ENCODE measurements at places on chromosomes 2 and 18. TPM values are rescaled to one million over a fixed set of nuclear protein-coding genes. Genes with fewer than 3 reads are reported as not detected.

GRCh38 chr2:15556311-15556930 lies 4.7 kb downstream of the NBAS start:
- DNase-seq: no peak
- H3K27me3 ChIP-seq: no peaks in the 10 kb centered on the region
- peaks cover 25% of the 10 kb centered on the region for H3K4me1 ChIP-seq
- H3K27ac ChIP-seq: no peak overlapping the region
- no peak overlapping the region for H3K4me3 ChIP-seq

GRCh38 chr2:228782281-228782680 lies 488.8 kb downstream of the PID1 start:
- H3K36me3 ChIP-seq: no peaks in the 10 kb centered on the region
- no peak overlapping the region for H3K4me3 ChIP-seq
- no peaks in the 10 kb centered on the region for H3K4me1 ChIP-seq
- no peaks in the 10 kb centered on the region for H3K27me3 ChIP-seq
- H3K27ac ChIP-seq: no peak overlapping the region
- no peak for DNase-seq

GRCh38 chr2:179422037-179422643 lies 157.5 kb upstream of the SESTD1 start:
- peaks cover 11% of the 10 kb centered on the region for H3K27me3 ChIP-seq
- peak; percentile 74 for DNase-seq
- no peak overlapping the region for H3K27ac ChIP-seq
- H3K4me3 ChIP-seq: no peak overlapping the region
- H3K36me3 ChIP-seq: no peaks in the 10 kb centered on the region

DNA sequence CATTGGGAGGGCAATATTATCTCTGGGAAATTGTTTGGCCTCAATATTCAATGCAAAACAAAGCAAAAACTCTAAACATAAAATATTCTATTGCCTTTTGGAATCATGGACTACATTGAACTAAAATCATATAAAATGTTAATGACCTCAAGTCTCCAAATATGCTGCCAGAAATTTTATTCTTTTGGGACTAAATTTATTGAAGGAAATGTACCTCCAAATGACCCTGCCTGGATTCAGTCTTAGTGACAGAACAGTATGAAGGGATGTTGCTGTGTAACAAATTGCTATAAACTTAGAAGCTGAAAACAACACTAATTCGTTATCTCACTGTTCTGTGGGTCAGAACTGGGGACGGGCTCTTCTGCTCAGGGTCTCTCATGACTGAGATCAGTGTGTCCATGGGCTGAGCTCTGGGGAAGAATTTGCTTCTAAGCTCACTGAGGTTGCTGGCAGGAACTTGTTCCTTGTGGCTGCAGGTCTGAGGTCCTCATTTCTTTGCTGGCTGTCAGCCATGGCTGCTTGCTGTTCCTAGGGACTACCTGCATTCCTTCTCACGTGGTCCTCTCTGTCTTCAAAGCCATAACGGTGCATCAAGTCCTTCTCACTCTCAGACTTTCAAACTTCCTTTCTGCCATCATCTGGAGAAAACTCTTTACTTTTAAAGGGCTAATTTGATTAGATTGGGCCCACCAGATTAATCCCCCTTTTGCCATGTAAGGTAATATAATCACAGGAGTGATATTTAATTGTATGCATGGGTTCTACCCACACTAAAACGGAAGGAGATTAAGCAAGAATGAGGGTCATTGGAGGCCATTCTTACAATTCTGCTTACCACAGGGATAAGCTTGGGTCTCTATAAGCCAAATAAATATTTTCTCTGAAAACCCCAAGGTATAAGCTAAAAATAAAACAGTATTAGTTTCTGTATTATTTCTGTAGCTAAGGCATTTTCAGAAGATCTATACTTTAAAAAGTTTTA lies 149.0 kb downstream of the ADCYAP1 start:
- H3K27me3 ChIP-seq: no peaks in the 10 kb centered on the region
- no peak for DNase-seq
- no peaks in the 10 kb centered on the region for H3K4me1 ChIP-seq
- no peak overlapping the region for H3K27ac ChIP-seq
- H3K36me3 ChIP-seq: no peaks in the 10 kb centered on the region

The ABCB11 gene
- total RNA-seq: not detected

All from activated CD8-positive, alpha-beta T cell treated with anti-CD3 and anti-CD28 coated beads for 36 hours (primary cell).